ENCODE measurements at places on chromosomes 2 and 18. TPM values are rescaled to one million over a fixed set of nuclear protein-coding genes. Genes with fewer than 3 reads are reported as not detected.
A peak's percentile ranks its signal among the peaks of the same experiment; 100 is the strongest.

DNA sequence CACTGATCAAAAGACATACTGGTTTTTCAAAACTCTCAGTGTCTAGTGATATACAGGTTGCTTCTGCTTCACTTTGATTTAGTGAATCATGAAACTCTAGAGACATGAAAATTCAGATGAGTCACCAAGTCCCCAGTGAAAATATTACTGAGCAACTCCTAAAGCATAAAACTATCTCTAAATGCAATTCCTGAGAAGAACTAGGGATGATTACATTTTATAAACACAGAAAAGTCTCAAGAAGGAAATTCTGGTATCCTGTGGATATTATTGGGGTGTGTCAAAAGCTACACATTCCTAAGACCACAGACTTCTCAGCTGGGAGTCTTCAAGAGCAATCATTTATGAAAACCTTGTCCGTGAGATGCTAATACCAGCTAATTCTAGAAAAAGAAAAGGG is 9.7 kb downstream of the LRRTM4 start:
- DNase-seq = no peak

MLPH gene
- 55.0 TPM for total RNA-seq

DNA sequence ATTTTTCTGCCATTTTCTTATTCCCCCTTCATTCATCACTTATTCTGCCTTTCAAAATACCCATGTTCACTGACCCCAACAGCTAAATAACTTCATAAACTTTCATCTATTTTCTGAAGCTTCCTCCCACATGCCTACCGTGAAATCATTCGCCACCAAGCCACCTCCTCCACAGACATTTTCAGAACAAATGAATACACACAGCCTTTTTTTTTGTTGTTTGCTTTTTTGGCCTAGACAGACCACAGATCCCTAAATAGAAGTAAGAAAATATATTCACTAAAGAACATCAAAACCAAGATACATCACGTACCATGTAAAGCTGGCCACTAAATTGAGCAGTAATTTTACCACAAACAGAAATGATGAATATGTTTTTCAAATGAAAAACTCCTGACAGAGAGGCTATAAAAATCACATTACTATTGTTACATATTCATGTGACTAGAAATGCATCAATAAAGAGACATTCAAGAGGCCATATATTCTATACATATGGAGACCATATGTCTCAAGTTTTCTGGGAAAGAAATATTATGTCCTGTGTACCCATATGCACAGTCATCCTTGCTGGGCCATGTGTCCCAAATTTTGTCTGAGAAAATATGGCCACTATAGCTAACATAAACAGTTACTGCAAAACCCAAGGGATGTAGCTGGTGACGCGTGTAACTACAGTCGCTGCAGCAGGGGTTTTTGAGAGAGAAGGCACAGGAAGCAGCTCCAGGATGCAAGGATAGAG is 200.3 kb downstream of the FBXO15 start:
- no peak for DNase-seq

HOXD1 gene
- not detected for total RNA-seq

DNA sequence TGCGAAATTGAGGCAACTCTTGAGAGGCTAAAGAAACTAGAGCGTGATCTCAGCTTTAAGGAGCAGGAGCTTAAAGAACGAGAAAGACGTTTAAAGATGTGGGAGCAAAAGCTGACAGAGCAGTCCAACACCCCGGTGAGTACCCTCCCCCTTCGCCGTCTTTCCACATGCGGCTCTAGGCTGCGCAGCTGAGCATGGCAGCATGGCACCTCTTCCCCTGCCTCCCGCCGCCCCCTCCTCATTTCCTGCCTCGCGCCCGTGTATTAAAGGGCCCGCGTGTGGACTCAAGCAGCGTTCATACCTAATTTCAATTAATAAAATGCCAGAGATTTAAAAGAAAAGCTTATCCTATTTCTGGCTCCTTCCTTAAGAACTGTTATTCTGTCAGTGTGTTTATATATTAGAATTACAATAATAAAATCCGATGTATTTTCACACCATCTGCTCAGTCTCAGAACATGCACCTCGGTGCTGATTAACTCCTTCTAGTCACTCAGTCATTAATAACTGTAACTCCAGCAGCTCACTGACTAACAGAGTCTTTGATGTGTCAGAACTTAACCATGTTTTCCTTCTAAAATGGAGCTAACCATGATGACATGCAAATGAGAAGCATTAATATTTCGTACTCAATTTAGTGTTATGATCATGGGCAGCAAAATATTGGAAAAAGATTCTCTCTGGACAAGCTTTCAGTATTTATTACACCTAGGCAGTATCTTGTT is 137.4 kb upstream of the CDCA7 start:
- DNase-seq = no peak

- DNase-seq = no peak
These were observed 278.7 kb upstream of the ZNF521 start for GRCh38 chr18:25630682-25631081.

CASP10 gene
- total RNA-seq = 5.4 TPM

KIAA2012 gene
- total RNA-seq = 0.30 TPM

GRCh38 chr2:15082105-15083058 is 449.9 kb downstream of the LRATD1 start:
- DNase-seq = no peak

- DNase-seq = no peak
These were observed 8.0 kb upstream of the GPR75 start for GRCh38 chr2:53867773-53868172.

DNA sequence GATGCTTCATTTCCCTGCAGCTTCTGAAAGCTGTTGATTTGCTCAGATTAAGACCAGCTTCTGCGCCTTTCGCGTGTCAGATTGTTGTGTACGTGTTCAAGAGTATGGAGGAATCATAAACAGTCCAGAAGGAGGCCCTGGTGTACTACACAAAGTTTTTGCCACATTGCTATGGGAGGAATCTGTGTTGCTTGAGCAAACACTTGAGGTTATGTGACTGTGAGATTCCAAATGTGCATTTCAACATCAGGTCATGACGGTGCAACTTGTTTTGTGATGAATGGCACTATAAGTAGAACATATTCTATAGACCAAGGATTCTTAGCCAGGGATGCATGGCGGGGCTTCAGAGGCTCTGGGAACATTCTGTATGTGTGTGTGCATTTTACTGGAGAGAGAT is 35.0 kb downstream of the SRSF7 start:
- DNase-seq = no peak

FKBP1B gene
- 9.5 TPM for total RNA-seq

- DNase-seq = no peak
These were observed 203.4 kb upstream of the RND3 start for GRCh38 chr2:150690870-150691269.

FBXO36 gene
- total RNA-seq = 1.1 TPM

- peak; percentile 66 for DNase-seq
These were observed 73.9 kb downstream of the NEDD4L start for GRCh38 chr18:58117786-58118403.

GKN2 gene
- not detected for total RNA-seq

ZNF804A gene
- total RNA-seq = not detected

SCN9A gene
- total RNA-seq = 2.2 TPM

TPGS2 gene
- total RNA-seq = 15.2 TPM

DNA sequence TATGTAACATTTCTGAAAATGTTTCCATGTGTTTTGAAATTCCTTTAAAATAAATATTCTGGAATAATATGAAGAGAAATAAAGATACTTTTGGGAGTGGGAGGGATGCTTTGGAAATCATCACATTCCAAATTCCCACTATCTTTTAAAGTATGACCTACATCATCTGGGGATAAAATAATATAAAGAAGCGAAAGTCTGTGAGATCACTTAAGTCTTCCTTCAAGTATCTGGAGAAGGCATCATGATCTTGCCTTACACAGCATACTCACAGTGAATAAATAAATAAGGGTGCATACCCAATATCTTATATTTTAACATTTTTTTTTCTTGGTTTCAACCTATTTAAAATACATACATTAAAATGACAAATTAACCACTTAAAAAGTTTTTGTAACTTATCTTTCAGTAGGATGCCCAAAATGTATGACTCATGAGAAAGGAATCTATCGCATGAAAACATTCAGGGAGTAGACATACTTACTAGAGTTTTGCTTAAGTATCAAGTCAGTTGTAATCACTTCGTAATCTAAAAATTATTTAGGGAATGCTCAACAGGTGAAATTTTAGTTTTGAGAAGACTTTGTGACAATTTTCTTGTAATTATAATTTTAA is 248.3 kb upstream of the COL3A1 start:
- DNase-seq = no peak

CYP26B1 gene
- total RNA-seq = 4.4 TPM

C2orf15 gene
- 0.23 TPM for total RNA-seq

DTYMK gene
- 11.5 TPM for total RNA-seq

DNA sequence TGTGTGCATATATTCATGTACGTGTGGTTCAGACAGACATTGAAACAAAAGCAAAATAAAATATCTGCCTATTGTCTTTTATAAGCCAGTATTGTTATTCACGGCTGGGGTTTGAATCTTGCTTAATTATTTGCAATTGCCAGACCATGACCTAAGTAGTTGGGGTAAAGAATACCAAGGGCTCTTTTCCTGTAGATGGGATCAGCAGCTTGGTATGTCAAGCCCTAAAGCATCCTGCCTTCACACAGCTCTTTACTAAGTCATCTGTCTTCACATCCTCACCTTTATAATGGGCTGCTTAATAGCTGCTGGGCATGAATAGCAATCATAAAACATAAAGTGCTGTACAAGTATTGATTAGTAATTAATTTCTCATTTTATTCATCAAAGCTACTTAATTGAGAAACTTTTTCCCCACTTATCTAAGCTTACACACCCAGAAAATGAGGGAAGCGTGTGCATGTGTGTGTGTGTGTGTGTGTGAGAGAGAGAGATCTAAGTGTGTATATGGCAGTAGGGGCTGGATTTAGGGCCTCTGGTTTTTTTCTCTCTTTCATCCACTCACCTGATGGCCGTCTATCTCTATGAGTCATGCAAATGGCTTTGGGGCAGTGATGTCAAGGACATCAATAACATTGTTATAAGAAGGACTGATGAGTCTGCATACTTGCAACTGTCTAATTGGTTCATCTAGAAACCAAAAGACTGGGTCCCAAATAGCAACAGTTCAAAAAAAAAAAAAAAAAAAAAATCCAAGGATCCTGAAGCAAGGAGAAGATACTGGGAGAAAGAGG is 244.1 kb upstream of the TNP1 start:
- DNase-seq = no peak

DNA sequence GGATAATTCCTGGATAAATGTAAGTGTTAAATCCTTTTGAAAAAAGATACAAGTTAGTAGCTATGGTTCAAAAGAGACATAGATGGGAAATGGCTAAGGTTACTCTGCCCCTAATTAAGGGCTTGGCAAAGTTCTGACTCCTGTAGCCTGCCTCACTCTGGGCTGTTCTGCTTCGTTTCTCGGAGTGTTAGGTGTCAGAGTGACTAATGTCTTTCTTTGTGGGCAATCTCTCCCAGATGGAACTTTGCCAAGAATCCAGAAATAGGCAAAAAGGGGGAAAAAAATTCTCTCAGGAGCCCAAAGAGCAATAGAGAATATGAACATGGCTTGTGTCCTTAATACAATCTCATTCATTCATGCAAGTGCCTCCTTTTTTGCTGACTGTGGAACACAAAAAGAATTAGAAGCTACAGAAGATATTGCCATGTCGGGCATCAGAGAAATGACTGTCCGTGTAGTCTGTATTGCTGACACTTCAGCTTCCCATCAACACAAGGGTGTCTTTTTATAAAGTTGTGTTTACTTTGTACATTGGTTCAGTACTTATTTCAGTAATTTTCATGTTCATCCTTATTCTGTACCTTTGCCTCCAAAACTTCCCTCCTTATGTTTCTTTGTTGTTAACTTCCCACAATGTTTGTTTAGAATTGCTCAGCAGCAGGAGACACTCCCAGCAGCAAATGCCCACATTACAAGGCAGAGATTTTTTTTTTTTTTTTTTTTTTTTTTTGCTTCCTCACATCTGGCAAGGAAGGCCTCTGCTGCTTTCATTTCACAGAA is 134.0 kb downstream of the FTCDNL1 start:
- DNase-seq = no peak

DNA sequence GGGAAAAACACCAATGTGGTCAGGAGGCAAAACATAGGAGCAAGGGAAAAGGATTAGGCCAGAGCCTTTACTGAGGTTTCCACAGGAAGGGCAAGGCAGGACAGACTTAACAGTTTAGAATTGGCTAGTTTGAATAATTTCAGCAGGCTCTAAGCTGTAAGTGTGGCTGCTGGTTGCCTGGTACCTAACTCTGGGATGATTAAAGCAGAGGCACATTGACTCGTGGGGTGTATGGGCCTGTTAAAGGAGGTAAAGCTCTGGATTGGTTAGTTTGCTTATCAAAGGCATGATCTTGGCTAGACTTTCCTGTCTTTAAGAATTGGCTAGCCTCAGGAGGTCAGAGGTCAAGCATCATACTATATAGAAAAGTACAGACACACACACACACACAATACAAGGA is 132.6 kb downstream of the SPAG16 start:
- no peak for DNase-seq

GRCh38 chr2:189570570-189571031 is 10.0 kb downstream of the SLC40A1 start:
- DNase-seq = no peak

DNA sequence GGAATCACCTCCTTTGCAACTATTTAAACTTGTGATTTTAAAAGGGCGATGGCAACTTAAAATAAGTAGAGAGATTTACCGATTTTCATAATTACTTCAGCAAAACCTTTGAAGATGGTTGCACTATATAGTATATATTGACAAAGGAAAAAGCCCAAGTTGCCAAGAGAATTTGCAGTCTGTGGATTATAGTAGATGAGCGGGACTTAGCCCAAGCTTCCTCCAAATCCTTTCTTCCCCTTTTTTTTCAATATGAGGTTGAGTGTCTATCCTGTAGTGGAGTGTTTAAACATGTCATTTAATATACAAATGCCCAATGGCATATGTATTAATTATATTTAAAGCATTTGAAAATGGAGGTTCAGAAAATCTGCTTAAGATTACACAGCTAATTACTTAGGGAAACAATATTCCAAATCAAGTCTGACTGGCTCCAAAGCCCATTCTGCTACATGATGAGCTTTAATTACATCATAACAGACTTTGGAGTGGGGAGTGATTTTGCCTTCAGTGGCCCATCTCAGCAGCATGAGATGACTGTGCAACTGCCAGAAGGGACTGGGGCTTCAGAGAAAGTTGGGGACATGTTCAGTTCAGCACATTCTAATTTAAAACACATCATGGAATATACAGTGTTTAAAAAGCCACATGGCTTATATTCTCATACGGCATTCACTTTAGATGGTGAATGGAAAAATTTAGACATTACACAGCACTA is 73.2 kb downstream of the COL3A1 start:
- no peak for DNase-seq

DNA sequence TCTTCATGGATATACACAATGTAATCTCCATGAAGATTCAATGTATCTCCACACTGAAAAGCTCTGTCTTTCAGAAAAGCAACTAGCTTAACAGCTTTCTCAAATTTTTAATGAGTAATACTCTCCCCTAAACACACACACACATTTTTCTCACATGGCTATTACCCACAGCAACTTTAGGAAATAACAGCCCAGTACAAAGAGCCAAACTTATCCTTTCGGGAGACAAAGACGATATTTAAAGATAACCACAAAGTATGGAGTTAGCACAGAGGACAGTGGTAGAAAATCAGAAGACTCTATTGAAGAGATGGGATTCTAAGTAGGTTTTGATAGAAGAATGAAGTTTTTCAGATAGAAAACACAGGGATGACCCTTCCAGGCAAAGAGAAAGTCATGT is 394.9 kb upstream of the TRIB2 start:
- DNase-seq = no peak

PLEK gene
- 2.9 TPM for total RNA-seq
